ENCODE measurements at places on chromosomes 5 and 9. TPM values are rescaled to one million over a fixed set of nuclear protein-coding genes. Genes with fewer than 3 reads are reported as not detected.

The PCDHB15 gene
- 9.4 TPM for total RNA-seq

The ROR2 gene
- 20.1 TPM for total RNA-seq

The FOXD4 gene
- not detected for total RNA-seq

The TAF1L gene
- total RNA-seq: not detected

The IFNB1 gene
- not detected for total RNA-seq

The FOXI1 gene
- not detected for total RNA-seq

The FRMD3 gene
- 1.8 TPM for total RNA-seq

The RCL1 gene
- total RNA-seq: 17.9 TPM

The SLC25A2 gene
- 0.22 TPM for total RNA-seq

The TBC1D13 gene
- total RNA-seq: 19.0 TPM

The FST gene
- 58.7 TPM for total RNA-seq

The NIPAL4 gene
- total RNA-seq: not detected

The CDKN2B-AS1 gene
- total RNA-seq: not detected

DNA sequence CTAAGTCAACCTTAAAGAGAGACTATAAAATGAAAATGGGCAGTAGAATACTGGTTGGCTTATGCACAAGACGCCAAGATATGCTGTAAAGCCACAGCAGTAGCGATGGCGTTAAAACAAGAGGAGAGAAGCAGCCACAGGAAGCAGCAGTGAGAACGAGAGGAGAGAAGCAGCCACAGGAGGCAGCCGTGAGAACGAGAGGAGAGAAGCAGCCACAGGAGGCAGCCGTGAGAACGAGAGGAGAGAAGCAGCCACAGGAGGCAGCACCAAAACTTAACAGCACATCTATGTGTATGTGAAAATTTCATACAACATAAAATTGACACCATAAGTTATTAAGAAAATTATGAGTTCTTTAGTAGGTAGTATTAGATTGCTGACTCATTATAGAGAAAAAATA, 2318.6 kb upstream of the ACO1 start:
- no peaks in the 10 kb centered on the region for H3K27me3 ChIP-seq
- H3K4me3 ChIP-seq: no peak overlapping the region
- no peaks in the 10 kb centered on the region for H3K4me1 ChIP-seq
- no peak for DNase-seq

GRCh38 chr5:120533581-120533980, 69.5 kb downstream of the PRR16 start:
- DNase-seq: no peak
- peaks cover 6% of the 10 kb centered on the region for H3K4me1 ChIP-seq
- H3K4me3 ChIP-seq: no peak overlapping the region
- no peaks in the 10 kb centered on the region for H3K36me3 ChIP-seq

GRCh38 chr9:26145938-26146337, 467.7 kb upstream of the TUSC1 start:
- no peaks in the 10 kb centered on the region for H3K4me1 ChIP-seq
- H3K27me3 ChIP-seq: no peaks in the 10 kb centered on the region
- no peak for DNase-seq
- no peak overlapping the region for H3K4me3 ChIP-seq
- no peaks in the 10 kb centered on the region for H3K36me3 ChIP-seq
- no peak overlapping the region for H3K27ac ChIP-seq

- H3K4me3 ChIP-seq: no peak overlapping the region
- no peak overlapping the region for H3K27ac ChIP-seq
- DNase-seq: no peak
- H3K36me3 ChIP-seq: no peaks in the 10 kb centered on the region
- peaks cover 4% of the 10 kb centered on the region for H3K27me3 ChIP-seq
- H3K4me1 ChIP-seq: peaks cover 51% of the 10 kb centered on the region
Observed at GRCh38 chr5:138960145-138960692, 85.1 kb upstream of the LRRTM2 start.

GRCh38 chr5:135223891-135224625, 175.0 kb downstream of the MACROH2A1 start:
- H3K27me3 ChIP-seq: no peaks in the 10 kb centered on the region
- no peak overlapping the region for H3K27ac ChIP-seq
- no peak for DNase-seq
- H3K4me3 ChIP-seq: no peak overlapping the region
- peaks cover 14% of the 10 kb centered on the region for H3K4me1 ChIP-seq
- no peaks in the 10 kb centered on the region for H3K36me3 ChIP-seq

- H3K36me3 ChIP-seq: no peaks in the 10 kb centered on the region
- peaks cover under 1% of the 10 kb centered on the region for H3K4me1 ChIP-seq
- DNase-seq: no peak
- no peak overlapping the region for H3K27ac ChIP-seq
- H3K4me3 ChIP-seq: no peak overlapping the region
- no peaks in the 10 kb centered on the region for H3K27me3 ChIP-seq
Observed at GRCh38 chr9:37554318-37554717, 21.9 kb downstream of the FBXO10 start.

GRCh38 chr9:122261469-122261881, 3.2 kb downstream of the RBM18 start:
- no peak overlapping the region for H3K4me3 ChIP-seq
- H3K4me1 ChIP-seq: peaks cover 13% of the 10 kb centered on the region
- H3K36me3 ChIP-seq: no peaks in the 10 kb centered on the region
- H3K27me3 ChIP-seq: no peaks in the 10 kb centered on the region
- H3K27ac ChIP-seq: no peak overlapping the region

- no peak overlapping the region for H3K4me3 ChIP-seq
- peaks cover 19% of the 10 kb centered on the region for H3K4me1 ChIP-seq
Observed at GRCh38 chr5:172548981-172549687, 91.9 kb upstream of the NEURL1B start.

DNA sequence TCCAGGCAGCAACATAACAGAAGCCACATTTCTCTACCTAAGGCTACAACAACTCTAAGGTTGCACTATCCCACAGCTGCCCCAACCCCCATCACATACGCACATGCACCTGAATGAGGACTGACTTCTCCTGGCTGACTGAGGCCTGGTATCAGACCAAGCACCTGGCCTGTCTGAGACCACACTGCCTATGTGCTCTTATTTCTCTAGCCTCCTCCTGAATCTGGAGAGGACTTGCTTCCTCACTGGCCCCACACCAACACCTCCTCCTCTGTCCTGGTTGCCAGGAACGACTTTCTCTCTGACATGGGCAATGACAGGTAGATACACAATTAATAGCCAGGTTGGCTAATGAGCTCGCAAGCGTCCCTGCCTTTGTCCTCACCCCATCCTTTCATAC, 14.9 kb upstream of the VDAC1 start:
- H3K27ac ChIP-seq: no peak overlapping the region
- H3K4me1 ChIP-seq: no peaks in the 10 kb centered on the region
- no peak overlapping the region for H3K4me3 ChIP-seq
- H3K36me3 ChIP-seq: no peaks in the 10 kb centered on the region
- no peak for DNase-seq
- H3K27me3 ChIP-seq: no peaks in the 10 kb centered on the region

GRCh38 chr5:147751156-147751830, 31.2 kb downstream of the JAKMIP2 start:
- DNase-seq: no peak
- H3K4me3 ChIP-seq: no peak overlapping the region
- no peaks in the 10 kb centered on the region for H3K27me3 ChIP-seq

GRCh38 chr9:127187231-127187956, 65.0 kb upstream of the ANGPTL2 start:
- no peaks in the 10 kb centered on the region for H3K27me3 ChIP-seq
- no peak overlapping the region for H3K27ac ChIP-seq
- H3K36me3 ChIP-seq: no peaks in the 10 kb centered on the region
- no peak overlapping the region for H3K4me3 ChIP-seq
- peak; percentile 55 for DNase-seq

GRCh38 chr5:172123269-172123692, 64.7 kb downstream of the STK10 start:
- H3K36me3 ChIP-seq: no peaks in the 10 kb centered on the region
- no peaks in the 10 kb centered on the region for H3K27me3 ChIP-seq
- H3K27ac ChIP-seq: no peak overlapping the region
- DNase-seq: peak; percentile 34

GRCh38 chr5:37208883-37209797, 40.0 kb downstream of the CPLANE1 start:
- no peaks in the 10 kb centered on the region for H3K4me1 ChIP-seq
- H3K27ac ChIP-seq: no peak overlapping the region
- no peaks in the 10 kb centered on the region for H3K27me3 ChIP-seq
- DNase-seq: no peak

GRCh38 chr9:130104491-130105193, 50.9 kb downstream of the GPR107 start:
- no peaks in the 10 kb centered on the region for H3K4me1 ChIP-seq
- H3K27ac ChIP-seq: no peak overlapping the region
- no peak overlapping the region for H3K4me3 ChIP-seq
- no peaks in the 10 kb centered on the region for H3K36me3 ChIP-seq
- no peaks in the 10 kb centered on the region for H3K27me3 ChIP-seq

GRCh38 chr5:9624196-9624947, 5.8 kb downstream of the TAS2R1 start:
- peak overlapping the region; percentile 15 for H3K27ac ChIP-seq
- no peak overlapping the region for H3K4me3 ChIP-seq

- H3K27me3 ChIP-seq: no peaks in the 10 kb centered on the region
- no peak overlapping the region for H3K4me3 ChIP-seq
- H3K36me3 ChIP-seq: no peaks in the 10 kb centered on the region
Observed at GRCh38 chr5:175285261-175285660, 158.7 kb downstream of the DRD1 start.

DNA sequence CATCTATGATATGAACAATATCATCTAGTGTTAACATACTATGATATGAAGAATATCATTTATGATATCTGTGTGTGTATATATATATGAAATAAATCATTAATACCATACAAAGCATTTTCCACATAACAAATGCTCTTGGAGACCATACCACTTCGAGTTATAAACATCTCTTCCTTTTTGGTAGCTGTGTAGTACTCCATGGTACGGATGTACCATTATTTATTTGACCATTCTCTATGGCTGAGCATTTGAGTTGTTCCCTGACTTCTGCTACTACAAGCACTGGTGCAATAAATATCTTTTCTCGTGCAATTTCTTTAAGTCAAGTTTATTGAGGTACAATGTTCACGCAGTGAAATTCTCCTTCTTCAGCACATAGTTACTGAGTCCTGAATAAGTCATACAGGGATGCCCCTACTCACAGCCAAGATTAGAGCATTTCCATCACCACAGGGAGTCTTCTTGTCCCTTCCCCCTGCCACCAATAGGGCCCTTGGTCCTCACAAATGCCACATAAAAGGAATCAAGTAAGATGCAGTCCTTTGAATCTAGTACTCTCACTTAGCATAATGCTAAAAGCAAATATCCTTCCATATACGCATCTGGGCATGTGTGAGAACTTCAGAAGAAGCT, 75.2 kb upstream of the SLC25A48 start:
- no peak for DNase-seq
- no peaks in the 10 kb centered on the region for H3K27me3 ChIP-seq
- no peak overlapping the region for H3K27ac ChIP-seq

GRCh38 chr9:70494221-70494620, 79.8 kb upstream of the KLF9 start:
- H3K27ac ChIP-seq: no peak overlapping the region
- peaks cover 6% of the 10 kb centered on the region for H3K4me1 ChIP-seq
- H3K4me3 ChIP-seq: no peak overlapping the region
- no peaks in the 10 kb centered on the region for H3K36me3 ChIP-seq

DNA sequence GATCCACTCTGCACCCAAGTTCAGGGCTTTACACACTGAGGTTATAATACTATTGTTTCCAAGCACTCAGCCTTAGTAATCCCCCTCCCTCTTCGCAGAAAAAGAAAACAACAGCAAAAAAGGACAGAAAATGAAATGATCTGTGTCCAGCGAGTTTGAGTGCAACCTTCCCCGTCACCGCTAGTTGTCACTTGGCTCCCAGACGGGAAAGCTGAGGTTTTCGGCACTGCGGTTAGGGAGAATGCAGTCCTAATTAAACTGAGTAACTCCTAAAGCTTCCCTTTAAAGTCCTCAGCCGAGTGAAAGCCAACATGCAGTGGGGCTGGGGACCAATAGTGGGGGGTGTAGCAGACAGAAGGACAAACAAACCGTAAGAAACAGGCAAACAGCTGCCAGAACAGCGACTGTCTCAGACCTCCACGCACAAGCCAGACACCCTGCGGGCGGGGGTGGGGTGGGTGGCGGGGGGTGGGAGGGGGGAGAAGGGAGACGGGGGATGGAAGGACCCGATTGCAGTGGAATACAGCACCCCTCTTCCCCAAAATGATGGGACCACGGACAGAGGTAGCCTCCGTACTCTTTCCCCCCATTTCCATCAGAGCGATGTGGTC, 680 bp downstream of the GLRA1 start:
- no peak overlapping the region for H3K27ac ChIP-seq
- DNase-seq: peak; percentile 68
- H3K27me3 ChIP-seq: peaks cover 99% of the 10 kb centered on the region
- H3K36me3 ChIP-seq: no peaks in the 10 kb centered on the region
- H3K4me1 ChIP-seq: peaks cover 11% of the 10 kb centered on the region
- no peak overlapping the region for H3K4me3 ChIP-seq

DNA sequence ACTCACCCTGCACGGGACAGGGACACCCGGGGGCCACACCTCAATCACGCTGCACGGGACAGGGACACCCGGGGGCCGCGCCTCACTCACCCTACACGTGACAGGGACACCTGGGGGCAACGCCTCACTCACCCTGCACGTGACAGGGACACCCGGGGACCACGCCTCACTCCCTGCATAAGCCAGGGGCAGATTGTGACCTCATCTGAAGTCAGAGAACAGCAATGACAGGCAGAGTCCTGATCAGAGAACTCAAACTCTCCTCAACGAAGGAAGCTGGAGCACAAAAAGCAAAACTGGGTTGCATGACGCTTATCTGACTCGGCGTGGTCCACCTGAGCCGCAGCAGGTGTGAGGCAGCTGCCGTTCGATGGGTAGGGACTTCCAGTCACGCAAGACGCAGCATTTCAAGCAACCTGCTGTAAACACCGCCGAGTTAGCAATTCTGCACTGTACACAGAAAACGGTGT, 3.2 kb downstream of the TERT start:
- no peak overlapping the region for H3K4me3 ChIP-seq
- H3K27me3 ChIP-seq: peaks cover 33% of the 10 kb centered on the region

- peaks cover 28% of the 10 kb centered on the region for H3K4me1 ChIP-seq
- no peaks in the 10 kb centered on the region for H3K36me3 ChIP-seq
- no peak for DNase-seq
Observed at GRCh38 chr5:758698-759053, 25.9 kb downstream of the ZDHHC11B start.

- H3K4me1 ChIP-seq: no peaks in the 10 kb centered on the region
- H3K27ac ChIP-seq: no peak overlapping the region
- no peaks in the 10 kb centered on the region for H3K36me3 ChIP-seq
- H3K4me3 ChIP-seq: no peak overlapping the region
- peak; percentile 33 for DNase-seq
Observed at GRCh38 chr9:114638404-114638803, 19.2 kb downstream of the TEX53 start.

DNA sequence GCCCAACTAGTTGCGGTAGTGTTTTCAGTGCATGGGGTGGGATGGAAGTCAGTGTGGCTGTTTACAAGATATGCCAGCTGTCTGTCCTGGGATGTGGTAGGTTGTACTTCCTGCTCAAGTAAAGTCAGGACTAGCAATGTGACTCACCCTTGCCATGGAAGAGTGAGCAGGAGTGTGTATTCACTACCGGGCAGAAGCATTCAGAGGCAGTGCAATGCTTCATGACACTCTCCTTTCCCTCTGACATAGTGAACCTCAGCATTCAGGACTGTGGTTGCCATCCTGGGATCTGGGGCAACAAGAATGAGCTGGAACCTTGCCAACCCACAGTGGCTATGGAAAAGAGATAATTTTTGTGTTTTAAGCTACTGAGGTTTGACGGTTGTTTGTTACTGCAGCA, 68.9 kb downstream of the BOD1 start:
- no peak overlapping the region for H3K4me3 ChIP-seq
- H3K36me3 ChIP-seq: no peaks in the 10 kb centered on the region
- H3K27ac ChIP-seq: no peak overlapping the region
- no peaks in the 10 kb centered on the region for H3K4me1 ChIP-seq
- no peaks in the 10 kb centered on the region for H3K27me3 ChIP-seq

GRCh38 chr5:115295777-115296123, 704 bp downstream of the CCDC112 start:
- H3K27ac ChIP-seq: no peak overlapping the region
- peaks cover 9% of the 10 kb centered on the region for H3K4me1 ChIP-seq
- H3K36me3 ChIP-seq: no peaks in the 10 kb centered on the region
- peak; percentile 45 for DNase-seq
